ENCODE measurements at places on chromosomes 3 and 15.

GRCh38 chr3:159937561-159938166, 51.0 kb upstream of the IL12A start:
- H3K36me3 ChIP-seq: no peaks in the 10 kb centered on the region
- H3K27ac ChIP-seq: no peak overlapping the region
- no peaks in the 10 kb centered on the region for H3K27me3 ChIP-seq
- H3K4me3 ChIP-seq: no peak overlapping the region
- H3K4me1 ChIP-seq: no peaks in the 10 kb centered on the region

GRCh38 chr15:98723195-98723594, 74.9 kb downstream of the IGF1R start:
- H3K27me3 ChIP-seq: no peaks in the 10 kb centered on the region
- peaks cover 81% of the 10 kb centered on the region for H3K4me1 ChIP-seq
- H3K36me3 ChIP-seq: no peaks in the 10 kb centered on the region
- no peak overlapping the region for H3K27ac ChIP-seq
- no peak overlapping the region for H3K4me3 ChIP-seq
- no peak for DNase-seq

GRCh38 chr3:24377218-24377993, 117.2 kb downstream of the THRB start:
- no peaks in the 10 kb centered on the region for H3K27me3 ChIP-seq
- no peaks in the 10 kb centered on the region for H3K36me3 ChIP-seq
- DNase-seq: no peak
- H3K4me3 ChIP-seq: no peak overlapping the region
- no peaks in the 10 kb centered on the region for H3K4me1 ChIP-seq
- no peak overlapping the region for H3K27ac ChIP-seq

GRCh38 chr15:100536733-100537132, 8.0 kb upstream of the CERS3 start:
- H3K27ac ChIP-seq: peak overlapping the region; percentile 0
- H3K4me3 ChIP-seq: no peak overlapping the region
- peaks cover 7% of the 10 kb centered on the region for H3K4me1 ChIP-seq
- no peaks in the 10 kb centered on the region for H3K36me3 ChIP-seq
- no peaks in the 10 kb centered on the region for H3K27me3 ChIP-seq

GRCh38 chr3:61646851-61647525, 85.6 kb downstream of the PTPRG start:
- H3K27ac ChIP-seq: no peak overlapping the region
- H3K36me3 ChIP-seq: no peaks in the 10 kb centered on the region
- no peaks in the 10 kb centered on the region for H3K4me1 ChIP-seq
- H3K27me3 ChIP-seq: no peaks in the 10 kb centered on the region
- no peak for DNase-seq
- no peak overlapping the region for H3K4me3 ChIP-seq

GRCh38 chr3:103786296-103786695, 1351.5 kb downstream of the ZPLD1 start:
- H3K27me3 ChIP-seq: no peaks in the 10 kb centered on the region
- H3K4me3 ChIP-seq: no peak overlapping the region
- H3K36me3 ChIP-seq: no peaks in the 10 kb centered on the region
- no peaks in the 10 kb centered on the region for H3K4me1 ChIP-seq
- DNase-seq: no peak

- no peaks in the 10 kb centered on the region for H3K27me3 ChIP-seq
- no peak for DNase-seq
- peaks cover 3% of the 10 kb centered on the region for H3K4me1 ChIP-seq
These were observed 25.7 kb upstream of the WNT5A start for GRCh38 chr3:55512571-55513343.

DNA sequence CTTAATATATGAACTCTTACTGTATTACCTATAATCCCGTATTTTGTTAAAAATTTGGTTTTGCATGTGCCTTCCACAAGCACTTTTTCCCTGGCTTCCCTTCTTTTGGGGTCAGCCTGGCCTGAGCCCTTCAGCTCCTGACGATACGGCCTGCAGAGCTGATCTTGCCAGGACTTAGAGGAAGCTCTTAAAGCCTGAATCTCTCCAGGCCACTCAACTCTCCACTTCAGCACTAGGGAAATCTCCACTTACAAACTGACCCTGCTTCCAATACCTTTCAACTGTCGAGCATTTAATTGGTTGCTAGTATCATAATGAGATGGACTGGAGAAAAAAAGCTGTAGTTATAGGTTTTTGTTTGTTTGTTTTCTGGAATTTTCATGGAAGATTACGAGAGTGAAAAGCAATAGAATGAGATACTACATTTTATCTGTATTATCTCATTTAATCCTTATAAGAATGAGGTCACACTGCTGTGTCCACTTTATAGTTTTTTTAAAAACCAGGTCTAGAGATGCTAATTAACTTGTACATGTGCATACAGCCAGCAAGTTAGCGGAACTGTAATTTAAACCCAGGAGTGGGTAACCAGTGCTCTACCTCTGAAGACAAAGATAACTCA, 54.8 kb downstream of the ZBTB38 start:
- H3K27me3 ChIP-seq: no peaks in the 10 kb centered on the region
- DNase-seq: no peak
- H3K36me3 ChIP-seq: peaks cover 40% of the 10 kb centered on the region
- no peak overlapping the region for H3K27ac ChIP-seq
- no peak overlapping the region for H3K4me3 ChIP-seq

GRCh38 chr3:58206406-58207011, 4.3 kb downstream of the DNASE1L3 start:
- H3K27me3 ChIP-seq: no peaks in the 10 kb centered on the region
- peaks cover 13% of the 10 kb centered on the region for H3K4me1 ChIP-seq
- H3K4me3 ChIP-seq: no peak overlapping the region

DNA sequence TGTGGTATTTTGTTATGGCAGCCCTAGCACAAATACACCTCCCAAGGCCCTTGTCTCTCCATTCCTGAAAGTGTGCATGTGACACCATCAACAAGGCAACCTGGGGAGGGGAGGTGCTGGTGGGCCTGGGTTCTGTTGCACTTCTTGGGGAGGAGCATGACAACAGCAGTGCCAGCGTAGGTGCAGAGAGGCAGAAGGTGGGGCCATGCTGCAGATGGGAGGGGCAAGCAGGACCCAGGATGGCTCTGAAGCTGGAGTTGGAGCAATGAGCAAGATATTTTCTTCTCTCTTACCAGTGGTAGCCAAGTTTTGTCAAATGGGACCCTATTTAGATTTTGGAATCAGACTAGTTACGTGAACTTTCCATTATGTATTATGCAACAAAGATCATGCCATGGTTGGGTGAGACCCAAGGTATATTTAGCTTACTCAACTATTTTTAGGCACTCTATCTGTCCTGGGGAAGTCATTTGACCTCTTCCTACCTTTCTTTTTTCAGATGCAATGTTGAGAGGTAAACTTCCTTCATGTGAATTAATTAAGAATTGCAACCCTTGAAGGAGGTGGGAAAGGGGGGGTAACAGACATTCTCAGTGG, 3.4 kb downstream of the FYCO1 start:
- DNase-seq: no peak
- H3K36me3 ChIP-seq: no peaks in the 10 kb centered on the region
- peaks cover 88% of the 10 kb centered on the region for H3K4me1 ChIP-seq
- H3K4me3 ChIP-seq: no peak overlapping the region
- peak overlapping the region; percentile 7 for H3K27ac ChIP-seq
- H3K27me3 ChIP-seq: no peaks in the 10 kb centered on the region

DNA sequence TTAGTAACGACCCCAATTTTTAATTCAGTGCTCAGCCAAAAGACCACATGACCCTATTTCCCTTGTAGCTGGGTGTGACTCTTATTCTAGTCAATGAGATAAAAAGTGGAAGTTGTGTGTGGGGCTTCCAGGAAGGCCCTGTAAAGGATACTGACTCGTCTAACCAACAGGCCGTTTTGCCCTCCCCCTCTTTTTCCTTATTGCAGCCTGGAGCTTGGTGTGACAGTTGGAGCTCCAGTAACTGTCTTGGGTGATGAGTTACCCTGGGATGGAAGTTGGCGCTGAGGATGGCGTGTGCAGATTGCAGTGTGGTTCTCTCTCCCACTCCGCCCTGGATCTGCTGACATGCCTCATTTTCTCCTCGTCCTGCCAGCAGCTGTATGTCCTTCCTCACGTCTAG, 209.3 kb upstream of the PROK2 start:
- H3K4me1 ChIP-seq: no peaks in the 10 kb centered on the region
- H3K36me3 ChIP-seq: no peaks in the 10 kb centered on the region
- no peak overlapping the region for H3K27ac ChIP-seq
- H3K4me3 ChIP-seq: no peak overlapping the region
- H3K27me3 ChIP-seq: no peaks in the 10 kb centered on the region

DNA sequence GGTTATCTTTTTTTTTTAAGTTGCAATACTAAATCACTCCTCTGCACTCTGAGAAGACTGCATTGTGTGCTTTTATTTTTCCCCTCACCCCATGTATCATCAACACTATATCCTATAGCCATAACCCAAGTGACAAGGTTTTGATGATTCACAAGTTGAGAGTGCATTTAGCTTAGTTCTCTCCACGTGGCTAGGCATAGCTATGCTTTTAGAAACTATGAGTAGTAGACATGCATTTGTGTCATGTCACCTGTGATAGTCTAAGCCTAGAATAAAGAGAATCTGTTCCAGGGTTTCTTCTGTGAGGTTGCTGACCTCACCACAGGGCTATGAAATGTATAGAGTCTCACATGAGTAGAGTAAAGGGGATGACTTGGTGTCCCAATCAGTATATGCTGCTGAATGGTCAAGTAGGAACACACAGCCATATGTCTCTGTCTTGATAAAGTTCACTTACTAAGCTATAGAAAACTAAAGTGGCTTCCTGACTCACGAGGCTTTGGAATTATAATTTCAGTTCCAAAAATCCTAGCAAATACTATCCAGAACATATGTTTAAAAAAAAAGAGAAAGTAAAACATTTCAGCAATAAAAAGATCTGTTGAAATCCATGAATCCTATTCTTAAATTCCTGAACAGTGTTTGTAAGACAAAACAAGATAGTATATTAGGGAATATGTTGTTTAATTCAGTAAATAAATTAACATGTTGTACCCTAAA, 206.3 kb downstream of the LSAMP start:
- H3K27ac ChIP-seq: no peak overlapping the region
- no peak for DNase-seq
- no peaks in the 10 kb centered on the region for H3K4me1 ChIP-seq
- H3K36me3 ChIP-seq: no peaks in the 10 kb centered on the region
- H3K27me3 ChIP-seq: no peaks in the 10 kb centered on the region
- no peak overlapping the region for H3K4me3 ChIP-seq

DNA sequence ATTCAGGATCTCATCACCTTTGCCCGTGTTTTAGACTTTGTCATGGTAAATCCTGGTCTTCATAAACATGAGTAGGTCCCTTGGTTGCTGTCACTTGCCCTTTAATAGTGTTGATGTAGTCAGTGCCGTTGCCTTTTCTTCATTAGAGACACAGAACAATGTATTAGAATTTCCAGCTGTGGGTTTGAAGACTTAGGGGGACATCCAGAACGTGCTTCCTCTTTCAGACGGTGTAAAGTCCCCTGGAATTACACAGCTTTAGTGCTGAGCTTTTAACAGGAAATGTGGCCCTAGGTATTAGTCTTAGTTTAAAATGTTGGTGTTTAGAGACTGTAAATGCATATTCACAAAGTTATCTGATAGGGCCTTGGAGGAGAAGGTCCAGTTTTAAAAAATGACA, 8.8 kb upstream of the LRCH3 start:
- H3K4me3 ChIP-seq: no peak overlapping the region
- no peaks in the 10 kb centered on the region for H3K27me3 ChIP-seq
- H3K27ac ChIP-seq: no peak overlapping the region

GRCh38 chr15:63364399-63365272, 17.0 kb downstream of the CA12 start:
- H3K4me1 ChIP-seq: peaks cover 21% of the 10 kb centered on the region
- no peaks in the 10 kb centered on the region for H3K27me3 ChIP-seq
- peaks cover 14% of the 10 kb centered on the region for H3K36me3 ChIP-seq
- no peak for DNase-seq
- peak overlapping the region; percentile 47 for H3K27ac ChIP-seq

DNA sequence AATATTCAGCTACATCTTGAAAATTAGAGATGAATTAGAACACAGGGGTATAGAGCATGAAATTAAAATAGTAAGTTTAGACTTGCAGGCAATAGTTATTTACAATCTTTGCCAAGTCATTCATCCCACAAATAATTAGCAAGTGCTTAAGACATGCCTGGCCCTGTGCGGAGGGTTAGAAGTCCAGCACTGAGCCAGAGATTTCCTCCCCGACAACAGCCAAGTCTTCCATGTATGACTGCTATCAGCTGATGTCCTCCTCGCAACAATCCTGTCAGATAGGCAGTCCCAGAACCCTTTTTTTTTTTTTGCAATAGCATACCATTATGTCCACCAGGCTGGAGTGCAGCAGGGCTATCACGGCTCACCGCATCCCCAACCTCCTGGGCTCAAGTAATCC, 14.6 kb downstream of the SIN3A start:
- H3K36me3 ChIP-seq: no peaks in the 10 kb centered on the region
- no peak overlapping the region for H3K4me3 ChIP-seq
- H3K27ac ChIP-seq: no peak overlapping the region
- H3K4me1 ChIP-seq: peaks cover 4% of the 10 kb centered on the region
- DNase-seq: no peak

- no peaks in the 10 kb centered on the region for H3K36me3 ChIP-seq
These were observed 2.6 kb upstream of the ALCAM start for GRCh38 chr3:105364128-105364527.

DNA sequence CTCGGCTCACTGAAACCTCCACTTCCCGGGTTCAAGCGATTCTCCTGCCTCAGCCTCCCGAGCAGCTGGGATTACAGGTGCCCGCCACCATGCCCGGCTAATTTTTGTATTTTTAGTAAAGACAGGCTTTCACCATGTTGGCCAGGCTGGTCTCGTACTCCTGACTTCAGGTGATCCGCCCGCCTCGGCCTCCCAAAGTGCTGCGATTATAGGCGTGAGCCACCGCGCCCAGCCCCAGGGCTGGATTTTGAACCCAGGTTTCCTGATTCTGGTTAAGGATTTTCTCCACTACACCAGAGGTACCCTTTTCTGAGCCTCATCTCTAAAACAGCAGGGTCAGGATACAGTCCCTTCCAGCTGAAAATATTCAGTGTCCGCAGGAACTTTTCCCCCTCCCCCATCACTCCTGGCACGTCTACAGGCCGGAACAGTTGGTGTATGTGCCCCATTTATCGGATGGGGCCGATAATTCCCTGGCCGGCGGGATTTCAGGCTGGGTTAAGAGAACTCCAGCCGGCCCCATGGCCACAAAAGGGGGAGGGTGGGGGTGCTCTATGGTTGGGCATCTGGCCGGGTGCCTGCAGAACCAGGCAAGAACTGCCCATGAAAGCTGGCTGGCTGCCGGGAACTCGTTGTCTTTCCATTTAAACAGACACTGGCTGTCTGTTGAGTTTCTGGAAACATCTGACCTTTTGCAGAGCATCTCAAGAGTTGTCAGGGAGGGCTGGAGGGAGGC, 26.8 kb upstream of the SEMA4B start:
- H3K27ac ChIP-seq: peak overlapping the region; percentile 81
- peaks cover 15% of the 10 kb centered on the region for H3K4me1 ChIP-seq
- no peak for DNase-seq
- H3K27me3 ChIP-seq: no peaks in the 10 kb centered on the region

DNA sequence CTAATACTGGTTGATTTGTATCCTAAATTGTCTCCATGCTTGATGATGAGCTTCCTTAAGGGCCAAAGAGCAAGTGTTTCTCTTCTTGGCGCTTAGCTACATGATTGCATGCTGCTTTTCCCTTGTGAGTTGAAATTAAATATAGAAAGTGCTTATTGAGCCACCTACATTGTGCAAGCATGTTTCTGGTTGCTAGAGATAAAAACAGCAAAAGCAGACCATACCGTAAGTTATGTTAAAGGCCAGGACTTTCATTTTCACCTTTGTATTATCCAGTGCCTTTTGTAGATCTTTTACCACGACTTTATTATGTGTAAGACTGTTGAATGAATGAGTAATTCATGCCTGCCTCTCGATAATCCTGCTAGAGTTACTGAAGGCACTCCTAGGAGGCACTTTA, 41.9 kb upstream of the CCNB2 start:
- peaks cover 41% of the 10 kb centered on the region for H3K36me3 ChIP-seq
- no peak overlapping the region for H3K27ac ChIP-seq
- H3K4me3 ChIP-seq: no peak overlapping the region
- no peak for DNase-seq
- no peaks in the 10 kb centered on the region for H3K4me1 ChIP-seq
- H3K27me3 ChIP-seq: no peaks in the 10 kb centered on the region
